ENCODE measurements at places on chromosomes 3 and 15.

- no peak for DNase-seq
Observed at GRCh38 chr15:33211176-33211808, 16.8 kb upstream of the FMN1 start.

DNA sequence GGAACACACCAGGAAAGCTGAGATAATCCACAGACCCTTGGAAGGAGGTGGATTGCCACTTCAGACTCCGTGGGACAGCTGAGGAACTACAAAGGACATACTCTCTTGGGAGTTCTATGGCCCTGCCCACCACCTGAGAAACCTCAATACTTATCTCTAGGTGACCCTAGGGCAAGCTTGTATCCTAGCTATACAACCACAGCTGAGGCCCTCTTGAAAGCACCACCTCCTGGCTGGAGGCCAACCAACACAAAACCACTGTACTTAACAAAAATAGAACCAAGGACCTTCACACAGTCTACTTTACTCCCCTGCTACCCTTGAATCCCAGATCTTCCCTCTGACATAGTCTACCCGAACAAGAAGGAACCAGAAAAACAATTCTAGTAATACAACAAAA lies 60.7 kb upstream of the TRIM42 start:
- no peak for DNase-seq

- DNase-seq: no peak
Observed at GRCh38 chr3:171001957-171002694, 24.4 kb downstream of the SLC2A2 start.

- DNase-seq: no peak
Observed at GRCh38 chr3:30170681-30171438, 435.5 kb upstream of the TGFBR2 start.

DNA sequence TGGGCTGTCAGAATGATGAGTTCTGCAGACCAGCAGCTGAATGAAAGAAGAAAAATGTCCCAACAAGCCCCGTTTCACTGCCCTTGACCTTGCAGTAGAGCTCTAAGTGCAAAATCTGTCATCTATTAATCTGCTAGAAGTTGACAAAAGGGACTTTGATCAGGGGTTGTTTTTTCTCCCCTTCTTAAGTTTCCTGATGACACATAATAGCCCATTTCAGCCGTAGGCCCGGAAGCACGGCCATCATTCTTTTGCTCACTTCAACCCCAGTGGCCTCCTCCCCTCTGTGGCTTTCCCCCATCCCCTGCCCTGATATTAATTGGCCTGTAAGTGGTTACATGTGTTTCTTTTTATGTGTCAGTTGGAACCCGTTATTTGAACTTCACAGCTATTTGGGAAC lies 298.9 kb downstream of the RPLP1 start:
- no peak for DNase-seq

DNA sequence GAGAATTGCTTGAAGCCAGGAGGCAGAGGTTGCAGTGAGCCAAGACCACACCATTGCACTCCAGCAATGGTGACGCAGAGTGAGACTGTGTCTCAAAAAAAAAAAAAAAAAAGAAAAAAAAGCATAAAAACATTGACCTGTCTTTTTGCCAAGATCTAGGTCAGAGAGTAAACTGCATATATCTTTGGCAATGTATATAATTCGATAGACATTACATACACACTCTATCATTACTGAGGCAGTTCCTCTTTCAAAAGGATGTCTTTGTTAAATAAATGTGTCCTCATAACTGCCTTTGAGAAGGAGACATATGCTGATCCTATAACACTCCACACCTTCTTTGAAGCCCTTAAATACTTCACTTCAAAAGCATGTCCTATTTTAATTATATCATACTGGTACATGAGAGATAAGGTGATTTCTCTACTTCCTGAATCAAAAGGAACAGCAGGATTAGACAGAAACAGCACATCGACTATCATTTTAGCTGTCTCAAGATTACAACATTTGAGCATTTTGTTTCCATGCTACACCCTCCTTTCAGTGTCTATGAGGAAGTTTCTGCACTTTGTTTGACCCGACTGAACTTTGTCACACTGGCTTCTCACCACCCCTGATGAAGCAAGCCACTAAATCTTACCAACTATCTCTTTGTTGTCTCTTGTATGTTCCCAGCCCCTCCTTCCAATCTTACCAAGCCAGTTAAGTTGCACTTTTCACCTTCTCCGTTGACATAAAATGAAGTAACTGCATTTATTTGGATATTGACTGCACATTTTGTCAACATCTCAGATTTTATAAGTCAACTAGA lies 335.8 kb downstream of the MECOM start:
- no peak for DNase-seq

- DNase-seq: no peak
Observed at GRCh38 chr3:62837145-62837787, 38.0 kb downstream of the CADPS start.

DNA sequence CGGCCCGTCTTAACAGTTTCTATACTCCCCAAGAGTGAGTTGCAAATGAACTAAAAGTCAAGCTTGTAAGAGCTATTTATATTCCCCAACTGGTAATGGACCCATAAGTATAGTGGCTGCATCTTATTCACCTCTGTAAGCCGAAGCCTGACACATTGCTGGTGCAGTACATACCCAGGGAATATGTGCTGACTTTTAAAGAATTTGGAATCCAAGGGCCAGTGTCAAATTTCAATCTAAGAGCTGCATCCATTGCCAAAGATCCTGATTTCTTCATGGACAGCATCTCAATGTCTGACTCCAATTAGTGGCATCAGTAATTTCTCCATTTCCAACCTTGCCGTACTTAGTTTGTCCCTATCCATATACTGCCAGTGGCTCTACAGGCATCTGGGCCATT lies 42.0 kb downstream of the FRMD4B start:
- no peak for DNase-seq

- DNase-seq: no peak
Observed at GRCh38 chr3:67605377-67605776, 49.0 kb downstream of the SUCLG2 start.

- DNase-seq: no peak
Observed at GRCh38 chr3:9223672-9224071, 25.8 kb downstream of the SRGAP3 start.

- DNase-seq: peak; percentile 44
Observed at GRCh38 chr15:64634027-64634426, 141.4 kb downstream of the RBPMS2 start.

GRCh38 chr3:5090197-5090596 lies 31.9 kb upstream of the ARL8B start:
- DNase-seq: no peak

DNA sequence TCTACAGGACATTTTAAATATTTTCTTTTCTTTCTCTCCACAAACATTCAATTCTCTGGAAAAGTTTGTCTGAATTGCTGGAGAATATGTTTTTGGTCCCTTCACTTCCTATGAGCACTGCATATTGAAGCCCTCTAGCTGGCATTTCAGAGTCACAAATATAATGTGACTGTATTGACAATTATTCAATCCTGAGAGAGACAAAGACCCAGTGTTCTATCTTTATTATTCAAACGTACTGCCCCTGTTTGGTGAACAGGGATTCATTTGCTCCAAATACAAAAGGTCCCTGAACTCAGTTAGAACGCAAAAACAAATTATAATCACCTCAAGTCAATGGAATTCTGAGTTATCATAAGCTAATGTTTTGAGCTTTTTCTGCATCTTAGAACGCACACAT lies 173.1 kb upstream of the CDIN1 start:
- DNase-seq: no peak

DNA sequence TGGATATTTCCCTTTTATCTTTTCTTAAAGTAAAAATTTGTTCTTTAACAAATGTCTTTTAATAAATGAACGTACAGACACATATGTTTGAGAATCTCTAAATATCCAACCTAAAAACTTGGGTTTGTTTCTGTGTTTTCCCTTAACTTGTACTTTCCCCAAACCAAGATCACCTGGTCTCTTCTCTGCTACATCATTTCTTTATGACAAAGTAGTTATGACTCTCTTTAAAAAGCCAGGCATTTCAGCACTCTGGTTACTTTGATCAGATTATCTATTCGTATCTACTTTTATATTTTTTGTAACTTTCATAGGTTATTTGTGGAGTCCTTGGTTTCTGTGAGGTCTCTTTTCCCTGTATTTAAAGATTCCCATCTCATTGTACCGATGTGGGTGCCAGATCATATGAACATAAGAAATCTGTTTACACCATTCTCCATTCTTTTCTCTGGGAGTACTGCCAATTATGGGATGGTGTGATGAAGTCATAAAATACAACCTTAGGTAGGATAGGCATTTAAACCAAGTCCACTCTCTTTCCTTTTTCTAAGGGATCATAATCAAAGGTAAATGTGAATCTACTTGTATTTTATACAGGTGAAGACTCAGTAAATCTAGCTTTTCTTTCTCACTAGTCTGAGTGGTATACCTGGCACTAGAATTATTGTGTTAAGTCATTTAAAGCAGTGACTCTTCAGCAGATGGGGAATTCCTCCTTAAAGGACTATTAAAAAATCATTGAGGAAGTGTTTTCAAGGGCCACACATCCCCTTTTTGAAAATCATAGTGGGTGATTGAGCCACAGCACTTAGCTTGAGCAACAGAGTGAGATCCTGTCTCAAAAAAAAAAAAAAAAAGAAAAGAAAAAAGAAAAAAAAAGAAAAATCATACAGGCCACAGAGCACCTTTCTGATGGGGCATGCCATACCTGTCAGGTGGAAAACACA lies 12.4 kb upstream of the NFKBIZ start:
- DNase-seq: no peak
